Effector CD8-positive, alpha-beta T cell (primary cell): ENCODE measurements at places on chromosomes 11 and 22.

DNA sequence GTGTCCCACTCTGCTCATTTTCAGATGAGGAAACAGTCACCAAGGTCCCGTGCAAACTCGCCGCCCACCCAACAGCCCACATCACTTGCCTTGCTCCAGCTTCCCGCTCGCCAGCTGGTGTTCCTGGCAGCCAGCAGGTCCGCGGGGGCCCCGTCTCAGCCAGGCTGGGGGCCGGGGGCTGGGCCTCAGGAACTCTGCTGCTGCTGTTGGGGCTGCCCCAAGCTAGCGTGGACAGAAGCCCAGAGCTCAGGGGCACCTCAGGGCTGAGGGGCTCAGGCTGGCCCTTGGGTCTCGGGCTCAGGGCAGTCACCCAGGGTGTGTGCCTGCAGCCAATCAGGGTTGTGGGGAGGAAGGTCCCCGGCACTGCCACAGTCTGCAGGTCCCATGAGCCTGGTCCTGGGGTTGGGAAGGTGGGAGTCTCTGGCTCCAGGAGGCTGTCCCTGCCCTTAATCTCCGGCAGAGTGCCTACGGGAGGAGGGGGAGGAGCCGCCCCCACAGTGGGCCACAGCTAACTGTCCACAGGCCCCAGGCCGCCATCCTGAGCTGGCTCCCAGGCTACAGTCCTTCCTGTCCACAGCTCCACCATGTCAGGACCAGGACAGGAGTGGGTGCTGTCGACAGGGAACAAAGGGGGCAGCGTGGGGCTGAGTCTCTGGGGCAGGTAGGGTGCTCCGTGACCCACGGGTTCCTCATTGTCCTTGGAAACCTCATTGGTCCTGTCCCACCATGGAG lies 65.2 kb downstream of the ARFGAP3 start:
- no peak for DNase-seq

GRCh38 chr22:43837666-43838065 lies 24.6 kb downstream of the SULT4A1 start:
- DNase-seq: no peak

- DNase-seq: no peak
Measured at GRCh38 chr22:26756675-26757293, 99.4 kb downstream of the MIAT start.

DNA sequence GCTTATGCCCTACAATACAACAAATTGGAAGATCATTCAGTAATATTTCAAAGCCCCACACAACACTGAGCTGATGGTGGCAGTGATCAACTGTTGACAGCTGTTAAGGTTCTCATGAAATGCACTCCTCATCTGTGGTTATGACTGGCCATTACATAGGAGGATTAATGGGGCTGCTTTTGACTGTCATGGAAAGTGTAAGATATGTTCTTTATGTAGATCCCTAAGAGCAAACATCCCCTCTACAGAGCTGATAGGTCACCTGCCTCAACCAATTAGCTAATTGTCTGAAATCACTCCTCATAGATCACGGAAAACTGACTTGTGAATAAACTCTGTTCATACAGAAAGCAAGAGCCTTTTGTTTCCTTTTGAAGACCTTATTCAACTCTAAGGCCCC lies 78.1 kb downstream of the GAB2 start:
- no peak for DNase-seq

DNA sequence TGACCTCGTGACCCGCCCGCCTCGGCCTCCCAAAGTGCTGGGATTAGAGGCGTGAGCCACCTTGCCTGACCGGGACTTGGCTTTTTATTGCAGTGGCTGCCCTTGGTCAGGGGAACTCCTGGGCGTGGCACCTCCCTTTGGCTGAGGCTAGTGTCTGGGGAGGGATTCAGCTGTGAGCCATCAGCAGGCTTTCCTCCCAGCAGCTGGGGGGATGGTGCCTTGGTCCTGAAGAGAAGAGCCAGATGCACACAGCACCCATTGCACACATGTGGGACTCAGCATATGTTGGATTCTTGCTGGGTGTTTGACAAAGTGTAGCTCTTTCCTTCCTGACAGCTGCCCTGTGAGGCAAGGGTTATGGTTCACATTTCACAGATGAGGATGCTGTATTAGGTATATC lies 8.4 kb downstream of the CYTH4 start:
- DNase-seq: no peak

GRCh38 chr11:109378034-109378433 lies 44.0 kb upstream of the C11orf87 start:
- no peak for DNase-seq

DNA sequence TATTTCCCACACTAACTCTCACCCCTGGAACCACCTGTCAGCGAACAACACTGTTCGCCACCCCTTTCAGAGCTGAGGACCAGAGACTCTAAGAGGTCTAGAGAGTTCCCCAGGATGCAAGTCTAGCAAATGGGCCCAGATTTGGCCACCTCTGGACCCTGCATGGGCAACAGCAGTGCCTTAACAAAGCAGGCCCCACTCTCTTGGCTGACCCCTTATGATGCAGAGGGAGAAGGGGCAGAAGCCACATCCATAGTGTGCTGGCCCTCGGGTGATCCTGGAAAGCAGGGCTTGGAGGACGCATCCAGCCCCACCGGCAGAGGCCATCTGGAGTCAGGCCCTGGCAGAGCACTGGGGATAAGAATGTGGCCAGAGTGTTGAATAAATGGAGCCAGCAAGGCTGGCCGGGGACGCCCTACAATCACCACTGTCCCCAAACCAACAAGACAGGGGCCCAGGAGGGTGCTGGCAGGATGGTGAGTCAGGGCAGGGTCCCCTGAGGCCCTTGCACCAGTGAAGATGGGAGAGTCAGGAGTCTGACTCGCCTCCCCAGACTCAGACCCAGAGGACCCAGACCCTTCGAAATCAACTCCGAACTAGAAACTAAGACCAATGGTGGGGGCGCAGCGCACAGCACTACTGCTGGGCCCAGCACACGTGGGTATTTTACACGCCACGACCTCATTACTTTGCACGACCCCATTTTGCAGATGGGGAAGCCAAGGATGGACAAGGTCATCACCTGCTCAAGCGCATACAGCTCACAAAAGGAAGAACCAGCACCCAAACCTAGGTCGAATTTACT lies 6.5 kb downstream of the CSNK1E start:
- no peak for DNase-seq

DNA sequence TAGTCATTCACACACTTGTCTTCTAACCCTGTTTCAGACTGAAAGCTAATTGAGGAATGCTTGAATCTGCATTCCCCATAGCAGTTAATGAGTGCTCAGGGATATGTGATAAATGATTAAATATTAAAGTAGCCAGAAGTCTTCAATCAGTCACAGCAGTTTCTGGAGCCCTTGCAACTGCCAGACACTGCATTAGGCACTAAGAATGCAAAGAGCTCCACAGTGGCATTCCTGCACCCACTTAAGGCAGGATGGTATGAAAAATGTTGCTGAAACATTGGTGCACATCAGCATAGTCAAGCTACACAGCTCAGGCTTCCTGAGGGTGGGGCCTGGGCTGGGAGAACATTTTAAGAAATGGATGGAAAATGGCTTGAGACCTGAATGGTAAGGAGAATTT lies 6.5 kb downstream of the DTX4 start:
- DNase-seq: no peak

- DNase-seq: no peak
Measured at GRCh38 chr11:57662893-57663292, 5.0 kb upstream of the ZDHHC5 start.

DNA sequence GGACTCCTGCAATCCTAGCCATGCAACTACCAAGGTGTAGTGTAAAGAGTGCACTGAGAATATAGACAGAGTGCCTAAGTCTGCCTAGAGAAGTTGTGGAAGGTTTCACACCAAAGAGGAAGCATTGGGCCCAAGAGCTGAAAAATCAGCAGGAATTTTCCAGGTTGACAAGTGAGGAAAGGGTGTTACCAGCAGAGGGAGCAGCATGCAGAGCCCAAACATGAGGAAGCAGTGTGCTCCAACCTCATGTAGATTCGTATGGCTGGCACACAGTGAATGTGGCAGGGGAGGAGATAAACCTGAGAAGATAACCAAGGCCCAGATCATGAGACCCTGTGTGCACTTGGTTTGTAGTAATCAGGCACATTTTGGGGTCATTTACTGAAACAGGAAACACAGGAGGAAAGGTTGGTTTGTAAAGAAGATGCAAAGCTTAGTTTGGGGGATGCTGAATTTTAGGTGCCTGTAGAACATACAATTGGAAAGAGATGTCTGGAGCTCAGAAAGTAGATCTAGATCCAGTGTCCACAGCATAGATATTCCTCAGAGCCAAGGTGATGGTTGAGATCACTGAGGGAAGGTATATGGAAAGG lies 1.7 kb downstream of the HPX start:
- DNase-seq: peak; percentile 15

DNA sequence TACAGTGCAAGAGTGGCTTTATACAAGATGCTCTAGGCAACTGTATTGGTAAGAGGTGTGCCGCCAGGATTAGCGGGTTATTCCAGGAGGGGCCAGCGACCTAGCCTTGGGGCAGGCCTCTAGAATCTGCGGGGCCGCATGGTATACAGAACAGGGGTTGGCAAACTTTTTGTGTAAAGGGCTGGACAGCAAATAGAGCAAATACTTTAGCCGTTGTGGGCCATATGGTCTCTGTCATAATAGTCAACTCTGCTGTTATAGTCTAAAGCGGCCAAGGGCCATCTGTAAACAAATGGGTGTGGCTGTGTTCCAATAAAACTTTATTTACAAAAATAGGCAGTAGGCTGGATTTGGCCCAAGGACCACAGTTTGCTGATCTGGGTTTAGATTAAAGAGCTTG lies 32.6 kb downstream of the FBLN1 start:
- no peak for DNase-seq

DNA sequence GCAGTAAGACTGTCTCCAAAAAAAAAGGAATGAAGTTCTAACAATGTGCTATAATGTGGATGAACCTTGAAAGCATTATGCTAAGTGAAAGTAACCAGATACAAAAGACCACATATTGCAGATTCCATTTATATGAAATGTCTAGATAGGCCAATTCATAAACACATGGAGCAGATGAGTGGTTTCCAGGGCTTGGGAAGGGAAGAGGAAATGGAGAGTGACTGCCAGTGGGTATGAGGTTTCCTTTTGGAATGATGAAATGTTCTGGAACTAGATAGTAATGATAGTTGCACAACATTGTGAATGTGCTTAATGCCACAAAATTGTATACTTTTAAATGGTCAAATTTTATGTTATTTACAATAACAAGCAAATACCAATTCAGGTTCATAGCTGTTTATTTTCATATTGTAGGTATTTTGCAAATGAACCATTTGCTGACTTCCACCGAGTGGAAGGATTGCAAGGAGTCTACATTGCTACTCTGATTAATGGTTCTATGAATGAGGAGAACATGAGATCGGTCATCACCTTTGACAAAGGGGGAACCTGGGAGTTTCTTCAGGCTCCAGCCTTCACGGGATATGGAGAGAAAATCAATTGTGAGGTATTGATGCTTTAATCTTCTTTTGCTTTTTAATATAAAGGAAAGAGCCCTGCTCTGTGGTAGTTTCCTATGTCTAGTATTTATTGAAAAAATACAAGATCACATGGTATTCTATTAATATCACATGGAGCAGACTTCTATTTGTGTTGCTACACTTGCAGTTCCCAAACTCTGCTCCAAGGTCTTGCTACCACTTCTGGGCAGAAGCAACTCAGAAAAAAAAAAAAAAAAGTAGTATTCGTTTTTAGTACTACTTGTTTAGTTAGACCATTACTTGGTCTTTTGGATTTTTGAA lies 67.7 kb upstream of the SORL1-AS1 start:
- DNase-seq: no peak

GRCh38 chr11:27427183-27427980 lies 45.2 kb downstream of the LGR4 start:
- no peak for DNase-seq
